Fibroblast of upper back skin (primary cell): ENCODE measurements at places on chromosomes 1 and 21.

- peak; percentile 85 for DNase-seq
Measured at GRCh38 chr1:17287130-17287776, 20.7 kb upstream of the PADI4 start.

GRCh38 chr1:165635329-165635728 lies 4.3 kb downstream of the MGST3 start:
- DNase-seq: no peak

- no peak for DNase-seq
Measured at GRCh38 chr1:48442864-48443619, 29.0 kb downstream of the SPATA6 start.

DNA sequence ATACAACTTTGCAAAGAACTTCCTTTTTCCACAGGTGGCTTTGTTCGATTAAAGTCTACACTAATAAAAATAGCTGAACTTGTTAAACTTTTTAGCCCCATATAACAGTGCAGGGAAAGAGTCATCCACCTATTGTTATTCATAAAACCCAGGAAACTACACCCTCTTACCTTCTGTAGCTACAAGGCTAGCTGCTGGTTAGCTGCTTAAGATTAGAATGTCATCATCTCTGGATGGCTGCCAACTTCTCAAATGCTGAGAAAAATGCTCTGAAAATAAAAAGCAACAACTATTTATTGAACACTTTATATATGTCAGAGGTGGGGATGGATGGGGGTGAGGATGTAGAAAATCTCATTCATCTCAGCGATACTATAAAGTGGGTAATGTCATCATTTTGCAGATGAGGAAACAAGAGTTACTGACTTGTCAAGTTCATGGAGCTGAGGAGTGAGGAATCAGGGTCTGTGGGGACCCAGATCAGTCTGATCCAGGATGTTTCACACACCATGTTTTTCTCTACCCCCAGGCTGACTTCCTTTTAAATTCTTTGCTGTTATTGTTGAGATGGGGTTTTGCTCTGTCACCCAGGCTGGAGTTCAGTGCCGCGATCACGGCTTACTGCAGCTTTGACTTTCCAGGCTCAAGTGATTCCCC lies 17.1 kb downstream of the ATP5PF start:
- DNase-seq: peak; percentile 25

DNA sequence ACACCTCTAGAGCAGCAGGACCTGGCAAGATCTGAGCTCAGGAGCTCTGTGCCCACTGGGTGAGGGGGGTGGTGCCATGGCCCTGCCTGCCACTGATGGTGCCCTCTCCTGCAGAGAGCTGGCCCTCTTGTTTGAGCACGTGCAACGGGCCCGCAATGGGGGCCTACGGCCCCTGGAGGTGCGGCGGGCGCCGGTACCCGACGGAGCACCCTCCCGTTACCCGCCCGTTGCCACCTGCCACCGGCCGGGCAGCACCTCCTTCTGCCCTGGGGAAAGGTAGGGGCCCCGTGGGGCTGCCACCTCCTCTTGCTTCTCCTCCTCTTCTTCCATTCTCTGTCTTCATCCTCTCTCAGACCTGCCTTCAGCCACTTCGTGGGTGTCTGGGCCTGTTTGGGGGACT lies 38.2 kb downstream of the CITED4 start:
- DNase-seq: no peak

DNA sequence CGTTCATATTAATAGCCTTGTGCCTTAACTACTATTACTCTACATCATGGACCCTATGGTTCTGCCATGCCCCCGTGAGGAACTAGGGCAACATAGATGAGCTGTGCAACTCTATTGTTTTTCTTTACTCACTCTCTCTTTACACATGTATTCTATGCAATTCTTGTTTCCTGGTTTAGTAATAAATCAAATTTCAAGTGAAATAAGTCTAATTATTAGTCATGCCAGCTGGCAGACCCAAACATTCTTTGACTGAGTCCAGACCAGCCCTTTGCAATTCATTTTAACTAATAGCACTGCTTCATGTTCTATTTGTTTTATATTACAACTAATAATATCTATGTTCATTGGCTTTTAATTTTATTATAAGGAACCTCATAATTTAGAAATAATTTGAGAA lies 789.3 kb upstream of the ADAMTS5 start:
- no peak for DNase-seq

- DNase-seq: peak; percentile 51
Measured at GRCh38 chr1:147177611-147178380, 5.5 kb upstream of the PRKAB2 start.

DNA sequence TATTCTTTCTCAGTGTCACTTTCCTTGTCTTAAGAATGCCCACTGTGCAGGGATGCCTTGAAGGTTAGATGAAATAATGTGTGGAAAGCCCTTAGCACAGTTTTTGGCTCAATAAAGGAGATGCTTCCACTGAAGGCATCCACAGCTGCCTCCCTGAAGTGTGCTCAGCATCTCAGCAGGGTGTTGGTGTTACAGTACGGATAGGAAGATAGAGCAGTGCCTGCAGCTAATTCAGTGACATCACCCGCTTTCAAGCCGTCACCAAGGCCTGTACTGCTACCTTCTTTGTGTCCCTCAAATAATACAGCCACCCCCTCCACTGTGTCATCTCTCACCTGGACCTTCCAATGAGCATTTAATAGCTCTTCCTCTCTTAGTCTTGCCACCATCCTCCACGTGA lies 59.0 kb downstream of the NDUFS5 start:
- DNase-seq: no peak

- no peak for DNase-seq
Measured at GRCh38 chr1:100479620-100480338, 58.2 kb upstream of the GPR88 start.

DNA sequence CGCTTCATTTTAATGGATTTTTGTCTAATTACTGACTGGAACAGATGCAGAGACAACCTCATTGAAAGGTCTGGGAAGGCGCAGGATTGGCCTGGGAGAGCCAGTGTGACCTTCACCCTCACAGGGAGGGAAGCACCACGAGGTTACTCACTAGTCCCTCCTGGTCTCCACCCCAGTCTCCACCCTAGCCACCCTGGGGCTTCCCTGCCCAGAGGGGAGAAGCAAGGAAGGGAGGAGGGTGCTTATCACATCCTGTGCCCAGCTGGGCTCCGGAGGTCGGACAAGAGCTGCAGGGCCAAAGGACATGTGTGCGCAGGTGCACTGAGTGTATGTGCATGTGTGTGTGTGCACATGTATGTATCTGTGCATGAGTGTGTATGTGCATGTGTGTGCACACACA lies 220.1 kb upstream of the VAMP3 start:
- no peak for DNase-seq

- no peak for DNase-seq
Measured at GRCh38 chr1:243609698-243610097, 240.3 kb downstream of the AKT3 start.

DNA sequence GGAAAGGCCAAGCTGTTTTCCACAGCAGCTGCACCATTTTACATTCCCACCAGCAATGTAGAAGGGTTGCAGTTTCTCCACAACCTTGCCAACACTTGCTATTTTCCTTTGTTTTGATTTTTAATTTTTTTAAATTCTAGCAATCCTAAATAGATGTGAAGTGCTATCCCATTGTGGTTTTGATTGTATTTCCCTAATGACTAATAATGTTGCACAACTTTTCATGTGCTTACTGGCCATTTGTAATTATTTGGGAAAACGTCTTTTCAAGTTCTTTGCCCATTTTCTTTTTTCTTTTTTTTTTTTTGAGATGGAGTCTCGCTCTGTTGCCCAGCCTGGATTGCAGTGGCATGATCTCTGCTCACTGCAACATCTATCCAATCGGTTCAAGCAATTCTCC lies 53.9 kb downstream of the VCAM1 start:
- no peak for DNase-seq

DNA sequence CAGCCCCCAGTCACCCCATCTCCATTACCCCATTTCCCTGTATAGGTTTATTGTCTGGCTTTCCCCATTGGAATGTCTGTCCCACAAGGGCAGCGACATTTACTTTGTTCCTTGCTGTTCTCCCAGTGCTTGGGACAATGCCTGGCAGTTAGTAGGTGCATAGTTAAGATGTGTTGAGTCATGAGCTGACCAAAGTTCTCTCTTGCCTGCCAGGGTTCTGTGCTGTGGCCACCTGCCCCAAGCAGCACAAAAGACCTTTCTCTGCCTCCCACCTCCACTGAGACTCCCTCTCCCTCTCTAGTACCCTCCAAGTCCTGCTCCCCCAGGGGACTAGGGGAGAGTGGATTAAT lies 40.0 kb downstream of the TMCO4 start:
- DNase-seq: peak; percentile 48

DNA sequence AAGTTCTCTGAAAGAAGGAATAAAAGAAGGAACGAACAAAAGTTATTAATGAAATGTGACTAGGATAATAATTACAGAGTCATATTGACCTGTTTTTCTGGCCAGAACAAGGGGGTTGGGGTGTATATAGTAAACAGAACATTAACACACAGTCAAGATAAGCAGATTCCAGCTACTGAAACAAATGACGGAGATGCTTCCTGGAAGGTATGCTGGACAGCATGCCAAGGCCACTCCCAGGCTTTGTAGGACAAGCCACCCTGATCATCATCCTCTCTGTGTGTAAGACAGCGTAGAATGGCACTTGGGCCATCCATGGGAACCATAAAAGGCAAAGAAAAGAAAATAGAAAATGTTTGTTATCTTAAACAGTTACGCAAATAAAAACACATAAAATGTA lies 120.7 kb downstream of the TGFBR3 start:
- no peak for DNase-seq

- DNase-seq: peak; percentile 72
Measured at GRCh38 chr1:205226868-205227583, 720 bp upstream of the TMCC2 start.

- no peak for DNase-seq
Measured at GRCh38 chr1:207878939-207879338, 32.0 kb downstream of the CD34 start.

DNA sequence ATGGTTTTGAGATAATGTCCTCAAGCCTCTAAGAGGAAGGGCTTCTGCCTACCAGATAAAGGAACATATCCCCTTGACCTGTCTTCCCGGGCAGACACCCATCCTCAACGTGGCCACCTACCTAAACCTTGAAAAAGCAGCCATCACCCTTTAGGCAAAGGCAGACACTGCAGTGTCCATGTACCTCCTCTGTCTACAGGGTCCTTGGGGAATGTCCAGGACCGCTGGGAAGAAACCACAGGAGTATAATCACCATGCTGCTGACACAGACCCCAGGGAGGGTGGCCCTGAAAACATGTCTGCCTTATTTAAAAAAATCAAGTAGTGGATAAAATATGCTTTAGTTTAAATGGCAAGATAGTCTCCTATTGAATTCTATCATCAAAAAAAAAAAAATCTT lies 16.6 kb downstream of the BCAR3 start:
- no peak for DNase-seq

DNA sequence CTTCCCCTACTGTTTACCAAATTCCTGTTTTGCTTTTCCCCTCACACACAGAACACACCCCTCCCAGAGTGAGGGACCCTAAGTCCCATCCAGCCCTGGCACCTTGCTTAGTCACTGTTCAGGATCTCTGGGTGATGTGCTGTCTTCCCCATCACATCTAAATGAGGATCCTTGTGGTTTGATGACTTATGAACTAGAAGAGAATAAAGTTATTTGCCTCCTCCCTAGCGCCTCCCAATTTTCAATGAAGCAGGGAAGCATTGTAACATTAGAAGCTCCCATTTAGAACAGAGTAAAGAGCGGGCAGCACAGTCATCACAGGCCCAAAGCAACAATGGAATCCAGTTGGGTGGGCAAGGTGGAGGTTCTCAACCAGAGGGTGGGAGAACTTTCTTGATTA lies 27.0 kb downstream of the DISC1 start:
- DNase-seq: no peak

DNA sequence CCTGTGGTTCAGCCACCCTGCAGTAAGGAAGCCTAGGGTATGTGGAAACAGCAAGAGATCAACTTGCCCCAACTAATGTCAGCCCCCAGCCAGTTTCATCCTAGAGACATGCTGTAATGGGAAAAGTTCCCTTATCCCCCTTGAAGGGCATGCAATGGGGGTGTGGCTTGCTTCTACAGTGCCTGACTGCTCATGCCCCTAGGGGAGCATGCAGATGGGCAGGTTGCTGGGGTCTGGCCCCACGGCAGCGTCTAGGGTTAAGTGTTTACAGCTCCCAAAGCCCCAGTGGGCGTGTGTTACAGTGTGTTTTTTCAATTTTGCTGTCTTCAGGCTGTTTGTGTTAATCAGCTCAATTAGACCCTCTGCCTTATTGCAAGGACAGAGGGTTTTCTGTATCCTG lies 1105.9 kb downstream of the AMY1C start:
- no peak for DNase-seq

DNA sequence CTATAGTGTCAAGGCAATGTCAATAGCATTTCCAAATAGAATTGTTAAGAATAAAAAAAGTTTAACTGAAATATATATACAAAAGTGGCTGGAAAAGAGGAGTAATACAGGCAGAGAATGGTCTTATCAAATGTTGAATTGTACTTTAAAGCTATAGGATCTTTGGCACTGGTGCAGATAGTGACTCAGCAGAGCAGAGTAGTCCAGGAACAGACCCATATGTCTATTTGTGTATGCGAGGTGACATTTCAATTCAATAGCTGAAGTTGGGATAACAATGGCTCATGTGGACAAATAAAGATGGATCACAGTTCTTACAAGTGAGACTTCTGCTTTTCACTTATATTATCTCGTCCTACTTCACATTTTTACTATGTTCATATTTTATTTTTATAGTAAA lies 543.0 kb upstream of the B3GALT2 start:
- peak; percentile 35 for DNase-seq

DNA sequence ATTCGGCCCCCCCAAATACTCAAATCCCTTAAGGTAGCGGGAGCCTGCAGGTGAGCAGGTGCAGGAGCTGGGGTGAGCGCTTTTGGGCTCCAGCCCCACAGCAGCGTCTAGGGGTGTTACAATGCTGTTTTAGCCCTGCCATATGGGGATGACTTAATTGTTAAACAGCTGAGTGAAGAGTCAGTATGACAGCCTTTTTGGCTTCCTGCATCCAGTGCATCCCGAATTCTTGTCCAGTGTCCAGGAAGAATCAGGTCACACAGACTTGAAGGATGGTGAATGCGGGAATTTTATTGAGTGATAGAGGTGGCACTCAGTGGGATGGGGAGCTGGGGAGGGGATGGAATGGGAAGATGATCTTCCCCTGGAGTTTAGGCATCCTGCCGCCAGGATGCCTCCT lies 30.4 kb upstream of the HHAT start:
- no peak for DNase-seq

DNA sequence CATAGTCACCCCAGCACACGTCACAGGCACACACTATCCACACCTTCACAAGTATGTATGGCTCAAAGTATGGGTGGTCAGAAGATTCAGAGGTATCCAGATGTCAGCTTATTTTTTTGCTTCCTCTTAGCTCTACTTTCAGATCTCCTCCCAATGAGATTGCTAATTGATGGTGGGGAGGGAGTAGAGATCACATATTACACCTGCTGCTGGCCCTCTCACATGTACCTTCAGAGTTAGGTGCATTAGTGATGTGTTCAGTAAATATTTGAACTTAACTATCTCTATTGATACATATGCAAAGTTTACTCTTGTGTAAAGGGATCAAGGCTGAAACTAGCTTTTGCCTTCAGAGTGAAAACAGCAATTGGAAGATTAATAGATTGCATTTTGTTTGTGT lies 262.6 kb downstream of the PCP4 start:
- no peak for DNase-seq

- DNase-seq: no peak
Measured at GRCh38 chr1:205451202-205451601, 4.6 kb downstream of the BLACAT1 start.

- DNase-seq: no peak
Measured at GRCh38 chr1:3155056-3155925, 86.3 kb downstream of the PRDM16 start.

GRCh38 chr1:16143005-16143565 lies 12.8 kb downstream of the EPHA2 start:
- no peak for DNase-seq

GRCh38 chr1:27600498-27601175 lies 3.3 kb downstream of the AHDC1 start:
- no peak for DNase-seq
